ENCODE measurements at places on chromosomes 3 and 15.
A peak's percentile ranks its signal among the peaks of the same experiment; 100 is the strongest.

GRCh38 chr15:90789462-90789861, 72.3 kb downstream of the BLM start:
- DNase-seq = no peak

- DNase-seq = no peak
Observed at GRCh38 chr15:74616996-74617395, 1.4 kb downstream of the CLK3 start.

- no peak for DNase-seq
Observed at GRCh38 chr3:29381595-29381994, 100.7 kb downstream of the RBMS3 start.

GRCh38 chr15:96503276-96503675, 172.8 kb downstream of the NR2F2 start:
- no peak for DNase-seq

DNA sequence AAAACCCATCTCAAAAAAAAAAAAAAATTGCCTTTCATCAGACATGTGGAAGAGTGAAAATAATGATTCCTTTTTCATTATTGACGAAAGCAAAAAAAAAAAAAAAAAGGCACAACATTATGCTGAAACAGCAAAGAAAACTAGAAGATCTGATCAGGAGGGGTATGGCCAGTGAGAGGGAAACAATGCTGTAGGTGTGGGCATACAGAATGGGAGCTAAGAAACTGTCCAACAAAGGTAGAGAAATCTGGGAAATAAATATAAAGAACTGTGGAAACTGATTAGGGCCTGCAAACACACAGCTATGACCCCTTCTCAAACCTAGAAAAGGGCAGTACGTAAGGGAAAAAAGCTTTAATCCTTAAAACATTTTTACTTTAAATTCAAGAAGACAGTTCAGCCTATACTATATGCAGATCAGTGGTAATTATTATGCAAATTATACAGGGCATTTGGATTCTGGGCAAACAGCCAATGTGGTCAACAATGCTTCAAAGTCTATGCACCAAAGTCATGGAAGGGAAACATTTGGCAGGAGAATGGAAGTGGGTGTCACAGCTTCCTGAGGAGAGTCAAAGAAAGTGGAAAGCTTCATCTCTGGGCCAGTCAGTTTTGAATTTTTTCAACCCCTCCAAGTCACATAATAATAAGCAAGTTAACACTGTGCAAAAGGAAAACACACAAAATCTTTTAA, 68.3 kb upstream of the SLC12A8 start:
- DNase-seq = no peak

- DNase-seq = no peak
Observed at GRCh38 chr3:37338500-37338899, 164.1 kb upstream of the LRRFIP2 start.

GRCh38 chr3:98326945-98327344, 26.7 kb upstream of the OR5K4 start:
- DNase-seq = no peak

DNA sequence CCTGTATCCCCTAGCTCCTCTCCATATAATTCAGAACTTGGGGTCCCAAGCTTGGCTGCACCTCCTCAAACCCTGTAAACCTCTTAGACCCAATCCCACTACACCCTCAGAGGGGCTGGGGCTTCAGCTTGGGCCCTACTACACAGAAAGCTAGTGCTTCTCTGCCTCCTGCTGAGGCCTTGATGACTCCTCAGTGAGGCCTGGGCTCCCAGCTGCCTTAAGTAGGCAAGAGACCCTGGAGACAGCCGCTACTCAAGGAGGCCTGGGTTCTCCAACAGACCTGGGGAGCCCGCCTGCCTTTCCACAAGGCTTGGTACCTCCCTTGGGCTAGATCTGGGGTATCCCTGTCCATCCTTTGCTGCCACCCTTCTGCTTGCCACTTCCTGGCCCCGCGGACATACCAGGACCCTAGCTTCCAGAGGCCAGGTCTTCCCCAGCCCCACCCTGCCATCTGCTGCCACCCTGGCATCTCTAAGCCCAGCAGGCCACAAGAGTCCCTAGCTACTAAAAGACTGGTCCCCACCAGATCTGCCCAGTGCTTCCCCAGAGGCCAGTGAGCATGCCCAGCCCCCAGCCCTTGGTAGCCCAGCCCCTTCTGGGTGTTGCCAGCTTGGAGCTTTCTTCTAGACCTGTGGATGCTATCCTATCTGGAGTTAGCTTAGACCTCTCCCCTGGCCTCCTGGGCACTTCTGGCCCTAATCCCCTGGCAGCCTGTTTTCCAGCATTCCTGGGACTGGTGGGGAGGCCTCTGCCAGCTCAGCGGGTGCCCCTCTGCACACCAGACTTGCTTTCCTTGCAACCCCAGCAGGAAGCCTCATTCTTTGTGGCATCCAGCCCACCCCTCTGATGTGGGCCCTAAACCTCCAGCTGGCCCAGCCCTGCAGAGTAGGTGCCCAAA, 13.7 kb downstream of the C15orf39 start:
- DNase-seq = no peak

GRCh38 chr15:25134546-25134945, 179.8 kb downstream of the SNRPN start:
- no peak for DNase-seq

GRCh38 chr3:77040926-77041722, 1.2 kb downstream of the ROBO2 start:
- no peak for DNase-seq

DNA sequence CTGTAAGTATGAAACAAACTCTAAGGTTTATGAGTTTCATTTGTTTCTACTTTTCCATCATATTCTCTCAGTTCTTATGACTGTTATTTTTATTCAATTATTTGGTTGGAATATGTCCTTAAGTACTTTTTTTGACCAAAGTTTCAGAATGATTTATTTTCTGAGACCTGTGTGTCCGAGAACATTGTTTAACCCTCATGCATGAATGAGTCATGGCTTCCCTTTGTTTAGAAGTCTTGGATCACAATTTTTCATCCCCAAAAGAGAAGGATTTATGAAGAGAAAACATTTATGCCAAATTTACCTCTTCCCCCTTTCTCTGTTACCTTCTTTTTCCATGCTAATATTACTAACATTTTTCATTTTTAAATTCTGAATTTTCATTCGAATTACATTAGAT, 518.0 kb upstream of the NR2F2 start:
- no peak for DNase-seq

- DNase-seq = no peak
Observed at GRCh38 chr3:87167628-87168456, 59.3 kb upstream of the CHMP2B start.

- no peak for DNase-seq
Observed at GRCh38 chr3:128309026-128309425, 155.7 kb downstream of the EEFSEC start.

DNA sequence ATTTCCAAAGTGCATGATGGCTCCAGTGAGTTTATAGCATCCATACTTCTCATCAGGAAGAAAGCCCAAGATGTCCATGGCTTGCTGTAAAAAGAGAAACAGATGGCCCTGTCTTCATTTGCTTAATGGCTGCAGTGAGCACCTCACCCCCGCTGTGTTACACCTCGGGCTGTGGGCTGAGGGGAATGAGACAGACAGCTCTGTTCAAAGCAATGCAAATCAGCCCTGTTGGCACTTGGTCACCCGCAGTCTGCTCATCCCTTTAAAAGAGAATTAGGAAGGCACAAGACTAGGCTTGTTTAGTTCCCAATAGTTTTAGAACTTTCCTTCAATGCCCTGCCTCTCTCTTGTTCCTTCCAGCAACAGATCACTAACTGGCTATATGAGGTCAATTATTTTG, 25.2 kb downstream of the MYH15 start:
- no peak for DNase-seq

GRCh38 chr15:91318516-91318915, 218.5 kb downstream of the SV2B start:
- no peak for DNase-seq

DNA sequence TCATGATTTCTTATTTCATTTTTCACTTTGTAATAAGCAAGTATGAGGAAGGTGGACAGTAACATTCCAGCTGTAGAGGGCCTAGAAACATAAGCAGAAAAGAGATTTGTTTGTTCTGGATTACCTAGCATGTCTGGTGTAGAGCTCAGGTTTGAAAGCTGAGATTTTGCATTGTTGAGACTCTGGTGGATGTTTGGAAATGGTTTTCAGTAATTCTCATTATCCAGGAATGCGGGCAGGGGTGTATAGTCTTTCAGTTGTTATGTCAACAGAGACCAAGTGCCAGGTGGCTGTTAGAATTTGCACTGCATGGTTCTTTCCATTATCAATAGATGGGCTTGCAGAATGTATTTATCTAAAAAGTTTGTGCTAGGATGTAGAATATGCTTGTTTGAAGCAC, 10.9 kb downstream of the GPD1L start:
- DNase-seq = no peak

GRCh38 chr3:126781889-126782491, 78.0 kb downstream of the CHCHD6 start:
- no peak for DNase-seq

DNA sequence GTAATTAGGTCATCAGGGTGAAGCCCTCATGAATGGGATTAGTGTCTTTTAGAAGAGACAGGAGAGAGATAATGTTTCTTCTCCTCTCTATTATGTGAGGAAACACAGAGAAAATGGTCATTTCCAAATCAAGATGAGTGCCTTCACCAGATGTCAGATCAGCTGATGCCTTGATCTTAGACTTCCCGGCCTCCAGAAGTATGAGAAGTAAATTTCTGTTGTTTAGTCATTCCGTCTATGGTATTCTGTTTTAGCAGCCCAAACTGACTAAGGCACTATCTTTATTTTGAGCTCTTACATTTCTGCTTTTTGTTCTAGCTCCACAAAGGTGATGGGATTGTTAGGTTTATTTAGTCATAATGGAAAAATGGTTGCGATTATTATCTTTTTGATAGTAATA, 273.2 kb upstream of the GADL1 start:
- DNase-seq = no peak

- no peak for DNase-seq
Observed at GRCh38 chr3:67790043-67790442, 135.6 kb upstream of the SUCLG2 start.

DNA sequence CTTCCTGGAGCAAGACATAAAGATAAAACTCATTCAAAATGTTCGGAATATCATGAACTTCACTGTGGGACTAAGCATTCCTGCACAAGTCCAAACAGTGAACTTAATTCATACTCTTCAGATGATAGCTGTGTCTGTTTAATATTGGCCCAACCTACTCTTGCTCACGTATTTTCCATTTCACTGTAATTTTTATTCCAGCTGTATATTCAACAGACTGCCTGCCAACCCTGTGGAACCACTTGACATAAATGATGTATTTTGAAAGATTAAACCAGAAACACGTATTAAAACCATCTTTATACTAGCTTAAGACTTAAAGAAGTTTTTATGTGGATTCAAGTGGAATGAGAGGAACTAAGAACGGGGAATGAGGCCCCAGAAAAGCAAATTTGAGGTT, 172.5 kb downstream of the TMEM108 start:
- no peak for DNase-seq

DNA sequence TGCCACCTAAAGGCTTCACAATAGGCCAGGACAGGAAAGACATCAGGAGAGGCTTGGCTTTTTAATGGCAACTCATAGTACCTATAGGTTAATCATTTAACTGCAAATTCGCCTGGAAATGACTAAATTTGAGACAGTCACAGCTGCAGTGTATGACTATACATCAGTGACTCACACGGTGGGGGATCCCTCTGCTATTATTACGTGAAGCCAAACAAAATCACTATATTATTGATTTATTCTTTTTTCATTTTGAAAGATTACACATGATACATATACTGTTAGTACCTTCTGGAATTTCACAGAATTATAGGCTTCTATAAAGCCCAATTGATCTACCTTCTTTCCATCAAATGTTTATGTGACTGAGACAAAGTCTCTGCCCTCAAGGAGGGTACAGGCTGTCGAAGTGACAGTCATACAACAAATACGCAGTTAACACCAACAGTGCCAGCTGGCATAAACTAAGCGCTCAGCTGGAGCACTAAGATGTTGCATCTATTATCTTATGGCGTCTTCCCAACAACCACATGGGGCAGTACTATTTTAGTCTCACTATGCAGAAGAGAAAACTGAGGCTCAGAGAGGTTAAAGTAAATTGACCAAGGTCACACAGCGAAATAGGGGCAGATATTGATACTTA, 82.0 kb upstream of the LMOD3 start:
- DNase-seq = no peak

GRCh38 chr15:76346669-76347481, 10.3 kb downstream of the ISL2 start:
- no peak for DNase-seq

- DNase-seq = no peak
Observed at GRCh38 chr3:188284455-188285212, 130.7 kb downstream of the LPP start.

GRCh38 chr3:102225407-102226132, 209.2 kb upstream of the ZPLD1 start:
- no peak for DNase-seq

DNA sequence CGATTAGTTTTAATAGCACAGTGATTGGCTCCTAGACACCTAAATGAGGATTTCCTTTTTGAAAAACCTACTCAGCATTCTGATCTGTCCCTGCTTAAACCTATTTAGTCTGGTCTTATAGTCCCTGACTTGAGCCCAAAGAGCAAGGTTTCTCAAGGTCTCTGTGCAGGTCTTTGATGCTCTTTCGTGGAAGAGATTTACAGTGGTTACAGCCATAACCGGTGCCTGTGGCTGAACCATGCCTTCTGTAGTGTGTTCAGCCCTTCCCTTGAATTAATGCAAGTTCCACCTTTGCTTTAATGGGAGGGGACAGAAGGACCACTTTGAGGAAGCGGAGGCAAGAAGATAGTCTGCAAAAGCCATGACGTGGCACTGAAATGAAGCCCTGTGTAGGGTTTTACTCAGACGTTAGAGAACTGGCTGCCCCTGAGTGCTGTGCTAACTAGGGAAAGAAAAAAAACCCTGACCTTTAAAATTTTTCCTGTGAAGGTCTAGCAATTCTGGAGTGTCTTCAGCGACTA, 43.0 kb downstream of the ZBTB38 start:
- DNase-seq = no peak

- peak; percentile 52 for DNase-seq
Observed at GRCh38 chr15:90869601-90870353, 1.4 kb downstream of the FURIN start.

- no peak for DNase-seq
Observed at GRCh38 chr15:40048926-40049475, 10.0 kb upstream of the SRP14 start.

- DNase-seq = no peak
Observed at GRCh38 chr15:101618076-101618475, 34.1 kb downstream of the TM2D3 start.

DNA sequence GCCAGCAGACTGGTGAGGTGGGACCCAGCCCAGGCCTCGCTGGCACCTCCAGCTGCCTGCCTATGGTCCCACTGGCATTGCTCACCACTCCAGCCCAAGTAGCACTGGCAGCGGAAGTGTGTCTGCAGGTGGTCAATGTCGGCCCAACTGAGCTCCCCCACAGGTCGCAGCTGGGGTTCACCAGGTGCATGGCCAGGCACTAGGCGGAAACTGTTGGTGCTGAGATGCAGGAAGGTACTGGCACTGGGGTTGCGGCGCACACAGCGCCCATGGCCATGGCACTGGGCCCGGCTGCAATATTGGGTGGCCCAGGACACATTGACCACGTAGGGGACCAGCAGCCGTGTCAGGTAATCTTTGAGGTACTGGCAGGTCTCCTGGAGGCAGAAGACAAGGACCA, 4.4 kb downstream of the HYAL2 start:
- no peak for DNase-seq

Data from retinal pigment epithelial cell (primary cell).